ENCODE measurements at places on chromosomes 1 and 21.

DNA sequence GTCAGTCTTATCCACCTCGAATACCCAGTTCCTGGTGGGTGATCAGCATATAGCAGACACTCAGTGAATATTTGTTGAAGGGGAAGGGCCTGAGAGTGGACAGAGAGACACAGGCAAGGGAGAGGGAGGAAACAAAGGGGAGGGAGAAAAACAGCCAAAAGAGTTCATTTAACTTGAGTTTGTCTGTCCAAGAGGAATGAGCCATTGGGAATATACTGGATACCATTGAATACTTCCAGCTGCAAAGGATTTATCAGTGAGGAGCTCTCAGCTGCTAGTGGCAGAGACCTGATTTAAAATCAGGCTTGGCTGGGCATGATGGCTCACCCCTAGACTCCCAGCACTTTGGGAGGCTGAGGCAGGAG is 11.5 kb upstream of the BGLAP start:
- no peak for DNase-seq

- DNase-seq = no peak
Measured at GRCh38 chr1:240888039-240888786, 276.3 kb upstream of the GREM2 start.

DNA sequence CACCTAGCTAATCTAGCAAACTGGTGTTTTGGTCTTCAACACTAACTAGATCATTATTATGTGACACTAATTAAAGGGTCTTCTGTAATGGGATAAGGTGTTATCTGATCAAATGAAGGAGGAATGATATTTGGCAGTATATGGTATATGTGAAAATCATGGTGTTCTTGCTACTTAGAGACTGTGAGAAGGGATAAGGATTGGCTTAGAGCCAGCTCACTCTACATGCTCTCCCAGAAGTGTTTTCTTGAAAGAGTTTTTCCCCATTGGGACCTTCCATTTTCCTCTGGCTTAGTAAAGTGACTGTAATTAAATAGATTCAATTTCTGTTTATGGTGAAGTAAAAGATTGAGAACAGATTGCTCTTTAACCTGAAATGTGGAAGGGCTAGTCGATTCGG is 71.2 kb upstream of the RGL1 start:
- no peak for DNase-seq

DNA sequence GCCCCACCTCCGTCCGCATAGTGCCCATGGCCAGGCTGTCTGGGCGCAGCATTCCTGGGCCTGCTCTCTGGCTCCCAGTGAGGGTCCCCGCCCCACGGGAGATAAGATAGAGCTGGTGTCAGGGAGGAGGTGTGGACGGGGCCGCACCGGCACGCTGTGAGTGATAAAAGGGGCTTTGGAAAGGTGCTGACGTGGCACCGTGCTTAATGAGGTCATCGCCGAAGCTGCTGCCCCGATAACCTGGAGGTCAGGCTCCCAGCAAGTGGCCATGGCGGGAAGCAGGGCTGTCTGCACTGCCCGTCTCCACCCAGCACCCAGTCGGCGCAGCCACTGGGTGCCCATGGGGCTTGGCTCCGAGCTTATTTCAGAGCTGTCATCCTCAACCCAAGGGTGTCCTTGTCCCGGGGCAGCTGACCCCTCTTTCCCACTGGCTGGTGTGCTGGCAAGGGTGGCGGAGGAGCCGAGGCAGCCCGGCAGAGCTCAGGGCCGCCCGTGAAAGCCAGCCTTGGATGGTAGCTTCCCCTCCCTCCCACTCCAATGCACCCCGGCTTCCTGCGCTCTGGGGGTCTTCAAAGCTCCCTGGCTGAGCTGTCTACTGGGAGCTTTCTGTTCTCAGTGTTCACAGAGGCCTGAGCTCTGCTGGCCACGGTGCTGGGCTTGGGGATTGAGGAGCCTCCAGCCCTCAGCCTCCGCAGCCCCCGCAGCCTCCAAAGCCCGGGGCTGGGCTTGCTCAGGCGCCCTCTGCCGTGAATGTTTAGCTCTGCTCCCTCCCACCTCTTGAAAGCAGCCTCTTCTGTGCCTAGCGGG is 105.1 kb upstream of the ARHGEF16 start:
- DNase-seq = no peak

DNA sequence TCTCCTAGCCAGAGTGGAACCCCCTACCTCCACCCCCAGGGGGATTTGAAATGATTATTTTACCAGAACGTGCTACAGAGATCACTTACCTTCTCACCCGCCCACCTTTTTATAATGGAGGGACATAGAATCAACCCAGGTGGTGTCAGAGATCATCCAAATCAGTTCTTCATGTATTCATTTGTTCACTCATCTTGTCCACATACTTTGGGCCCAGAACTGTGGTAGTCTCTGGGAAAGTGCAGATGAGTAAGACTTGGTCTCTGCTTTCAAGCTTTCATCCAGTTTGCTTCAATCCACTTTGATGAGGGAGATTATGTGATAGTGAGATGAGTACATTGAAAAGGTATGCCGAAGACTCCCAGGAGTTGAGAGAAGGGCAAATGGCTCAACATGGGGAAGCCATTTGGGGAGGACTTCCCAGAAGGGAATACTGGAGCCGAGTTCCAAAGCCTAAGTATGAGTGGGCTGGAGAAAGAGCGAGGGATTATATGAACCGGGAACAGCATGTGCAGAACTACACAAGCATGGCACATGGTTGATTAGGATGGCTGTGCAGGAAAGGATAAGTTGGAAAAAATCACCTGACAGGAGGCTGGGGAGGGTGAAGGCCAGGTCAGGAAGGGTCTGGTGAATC is 1.9 kb downstream of the FGGY start:
- no peak for DNase-seq

DNA sequence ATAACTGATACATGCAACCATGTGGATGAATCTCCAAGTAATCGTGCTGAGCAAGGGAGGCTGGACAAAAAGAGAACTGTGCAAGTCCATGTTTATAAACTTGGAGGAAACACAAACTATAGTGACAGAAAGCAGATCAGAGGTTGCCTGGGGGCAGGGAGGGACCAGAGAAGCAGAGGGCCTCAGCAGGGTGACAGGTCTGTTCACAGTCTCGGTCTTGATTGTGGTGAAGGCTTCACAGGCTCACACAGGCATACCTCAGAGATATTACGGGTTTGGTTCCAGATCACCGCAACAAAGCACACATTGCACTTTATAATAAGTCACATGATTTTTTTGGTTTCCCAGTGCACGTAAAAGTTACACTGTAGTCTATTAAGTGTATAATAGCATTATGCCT is 28.5 kb downstream of the ACOT7 start:
- DNase-seq = no peak

DNA sequence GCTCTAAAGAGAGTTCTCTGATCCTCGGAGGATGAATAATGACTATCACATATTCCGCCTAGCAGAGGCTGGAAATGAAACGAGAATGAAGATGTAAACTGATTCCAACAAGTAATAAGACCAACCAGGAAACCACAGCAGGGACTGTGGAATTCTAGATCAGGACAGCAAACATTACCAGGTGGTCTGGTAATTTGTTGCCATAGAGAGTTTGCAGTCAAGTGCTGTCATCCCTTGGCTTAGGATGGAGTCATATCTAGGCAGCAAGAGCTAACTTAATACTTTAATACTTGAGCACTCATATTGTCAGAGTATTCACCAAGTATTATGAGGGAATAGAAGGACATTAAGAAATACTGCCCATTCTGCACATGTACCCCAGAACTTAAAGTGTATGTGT is 45.1 kb upstream of the MUTYH start:
- DNase-seq = no peak

DNA sequence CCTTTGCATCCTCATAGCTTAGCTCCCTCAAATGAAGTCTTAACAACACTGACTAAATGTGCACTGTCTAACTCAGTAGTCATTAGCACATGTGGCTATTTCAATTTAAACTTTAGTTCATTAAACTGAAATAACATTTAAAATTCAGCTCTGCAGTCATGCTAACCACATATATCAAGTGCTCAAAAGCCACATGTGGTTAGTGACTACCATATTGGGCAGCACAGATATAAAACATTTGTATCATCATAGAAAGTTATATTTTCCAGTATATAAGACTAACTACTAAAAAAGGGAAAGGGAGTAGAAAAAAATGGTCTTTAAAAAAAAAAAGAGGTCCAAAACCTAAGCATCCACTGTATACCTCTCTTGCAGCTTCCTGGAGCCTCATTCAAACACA is 64.1 kb downstream of the SETD4 start:
- DNase-seq = no peak

DNA sequence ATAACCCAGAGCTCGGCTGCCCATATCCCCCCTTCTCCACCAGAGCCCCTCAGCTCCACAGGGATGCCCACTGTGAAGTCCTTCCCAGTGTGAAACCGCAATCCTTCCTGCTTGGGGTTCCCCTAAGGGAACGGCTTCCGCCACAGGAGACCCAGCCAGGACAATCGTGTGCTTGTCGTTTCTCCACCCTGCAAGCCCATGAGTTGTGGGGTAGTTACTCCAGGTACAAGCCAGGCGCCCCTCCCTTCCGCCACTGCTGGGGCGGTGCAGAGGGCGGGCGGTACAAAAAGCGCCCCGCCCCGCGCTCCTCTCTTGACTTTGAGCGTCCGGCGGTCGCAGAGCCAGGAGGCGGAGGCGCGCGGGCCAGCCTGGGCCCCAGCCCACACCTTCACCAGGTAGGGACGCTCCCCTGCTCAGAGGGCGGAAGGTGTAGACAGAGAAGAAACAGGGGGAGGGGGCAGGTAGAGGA is at the start of gene TINAGL1:
TSS of gene TINAGL1 (plus strand) at position 315 of the 469 bp plus-strand sequence. CDS start 634 bp downstream, outside the sequence.
- peak; percentile 93 for DNase-seq

- DNase-seq = no peak
Measured at GRCh38 chr1:203055161-203055799, 29.0 kb downstream of the PPFIA4 start.

GRCh38 chr1:110035236-110035752 is 870 bp downstream of the STRIP1 start:
- no peak for DNase-seq

DNA sequence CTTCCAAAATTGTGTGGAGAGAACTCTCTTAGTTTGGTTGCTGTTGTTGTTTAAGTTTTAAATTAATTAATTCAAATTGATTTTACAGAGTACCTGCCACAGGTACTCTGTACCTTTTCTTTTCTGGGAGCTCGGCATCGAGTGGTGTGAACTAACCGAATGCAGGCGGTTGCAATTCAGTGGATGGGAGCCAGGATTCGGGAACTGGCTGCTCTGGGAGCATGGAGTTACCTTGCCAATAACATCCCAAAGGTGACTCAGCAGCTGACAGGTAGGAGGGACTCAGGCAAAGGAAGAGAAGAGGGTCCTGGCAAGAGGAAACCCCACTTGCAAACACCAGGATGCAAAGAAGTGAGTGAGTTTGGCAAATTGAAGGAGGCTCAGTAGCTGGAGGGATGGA is 24.7 kb upstream of the KANK4 start:
- no peak for DNase-seq

- DNase-seq = no peak
Measured at GRCh38 chr1:163747261-163747660, 425.5 kb downstream of the NUF2 start.

GRCh38 chr1:113903501-113904292 is 902 bp downstream of the AP4B1 start:
- no peak for DNase-seq

DNA sequence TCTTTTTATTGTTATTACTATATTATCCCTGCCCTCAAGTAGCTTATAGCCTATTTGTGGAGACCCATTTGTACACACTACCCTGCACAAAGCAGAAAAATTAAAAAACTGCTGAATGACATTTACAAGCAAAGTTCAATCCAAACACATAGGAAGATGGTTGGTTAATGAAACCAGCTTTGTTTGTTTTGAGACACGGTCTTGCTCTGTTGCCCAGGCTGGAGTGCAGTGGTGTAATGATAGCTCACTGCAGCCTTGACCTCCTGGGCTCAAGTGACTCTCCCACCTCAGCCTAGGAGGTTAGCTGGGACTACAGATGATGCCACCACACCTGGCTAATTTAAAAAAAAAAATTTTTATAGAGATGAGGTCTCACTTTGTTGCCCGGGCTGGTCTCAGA is 31.6 kb downstream of the TGFB2 start:
- DNase-seq = no peak

- peak; percentile 11 for DNase-seq
Measured at GRCh38 chr21:46185716-46186115, 1.5 kb upstream of the SPATC1L start.

DNA sequence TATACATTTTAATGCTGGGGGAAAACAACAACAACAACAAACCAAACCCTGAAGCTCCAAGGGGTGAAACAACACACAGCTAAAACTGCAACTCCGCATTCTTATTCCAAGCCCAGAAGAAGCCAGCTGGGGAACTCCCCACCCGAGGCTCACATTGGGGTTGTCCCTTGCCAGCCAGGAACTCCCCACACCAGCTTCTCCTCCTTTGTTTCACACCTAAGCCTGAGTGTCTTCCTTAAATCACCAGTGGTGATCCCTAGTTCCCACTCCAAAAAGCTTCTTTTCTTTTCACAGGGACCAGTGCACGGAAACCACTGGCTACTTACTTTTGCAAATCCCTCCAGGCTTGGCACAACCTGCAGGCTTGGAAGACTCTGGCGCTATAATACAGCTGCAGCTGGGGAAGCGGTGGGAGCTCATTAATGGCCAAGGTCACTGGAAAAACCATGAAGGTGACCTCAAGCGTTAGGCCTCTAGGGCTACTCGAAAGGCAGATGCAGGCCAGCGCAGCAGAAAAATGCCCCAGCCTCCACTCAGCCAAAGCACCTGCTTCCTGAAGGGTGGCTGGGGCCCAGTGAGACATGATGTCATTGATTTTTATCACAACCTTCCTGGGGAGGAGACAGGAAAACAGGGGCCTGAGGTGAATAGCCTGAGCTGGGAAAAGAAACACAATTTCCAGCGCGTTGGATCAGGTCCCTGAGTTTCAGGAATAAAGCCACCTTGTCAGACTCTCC is 40.1 kb downstream of the TLR5 start:
- DNase-seq = peak; percentile 28

- DNase-seq = no peak
Measured at GRCh38 chr1:37660664-37661063, 26.0 kb upstream of the RSPO1 start.

DNA sequence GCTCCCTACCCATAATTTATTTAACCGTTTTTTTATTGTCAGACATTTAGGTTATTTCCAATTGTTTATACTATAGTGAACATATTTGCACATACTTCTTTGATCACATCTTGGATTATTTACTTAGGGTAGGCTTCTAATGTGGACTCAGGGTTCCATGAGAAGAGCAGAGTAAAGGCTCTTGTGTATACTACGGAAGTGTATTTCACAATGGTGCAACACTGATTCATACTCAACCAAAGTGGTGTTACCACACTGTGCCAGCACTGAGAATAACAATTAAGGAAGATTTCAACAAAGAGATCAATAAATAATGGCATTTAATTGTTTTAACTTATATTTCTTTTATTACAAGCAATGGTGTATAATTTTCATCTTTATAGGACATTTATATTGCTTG is 251.2 kb downstream of the ZNF326 start:
- no peak for DNase-seq
